Lower lobe of right lung (tissue), 2 donors: ENCODE measurements at places on chromosomes 13 and 19. TPM values are rescaled to one million over a fixed set of nuclear protein-coding genes. Genes with fewer than 3 reads are reported as not detected.

Gene DUS3L
- 24.3 TPM for total RNA-seq

Gene WBP4
- 10.8 TPM for total RNA-seq

Gene OR7A10
- total RNA-seq = not detected

Gene NAT14
- 16.6 TPM for total RNA-seq

Gene GPR4
- 10.5 TPM for total RNA-seq

Gene LILRA5
- 21.9 TPM for total RNA-seq

Gene SYNGR4
- total RNA-seq = not detected

Gene SACS
- 6.7 TPM for total RNA-seq

Gene SIGLEC7
- total RNA-seq = 10.0 TPM

Gene THOP1
- 34.9 TPM for total RNA-seq

Gene PGLYRP1
- 3.0 TPM for total RNA-seq

Gene PSPC1
- 40.5 TPM for total RNA-seq

Gene SULT2B1
- total RNA-seq = 14.4 TPM

Gene PTPRH
- 0.30 TPM for total RNA-seq

Gene ZNF211
- total RNA-seq = 12.4 TPM

Gene S1PR5
- total RNA-seq = 2.4 TPM

Gene KIRREL2
- 0.12 TPM for total RNA-seq

Gene C19orf38
- total RNA-seq = 11.7 TPM

Gene KLK2
- total RNA-seq = not detected

Gene TUBB4A
- 1.2 TPM for total RNA-seq

Gene SLC25A41
- total RNA-seq = not detected

Gene GAPDHS
- not detected for total RNA-seq

Gene NFIX
- total RNA-seq = 146 TPM

Gene ZNF829
- total RNA-seq = 2.6 TPM

Gene DZIP1
- 9.0 TPM for total RNA-seq

Gene IFNL1
- not detected for total RNA-seq

Gene TPTE2
- total RNA-seq = not detected
